ENCODE measurements at places on chromosomes 5 and 9.

- DNase-seq = peak; percentile 15
Measured at GRCh38 chr9:113484258-113484730, 20.8 kb downstream of the RGS3 start.

DNA sequence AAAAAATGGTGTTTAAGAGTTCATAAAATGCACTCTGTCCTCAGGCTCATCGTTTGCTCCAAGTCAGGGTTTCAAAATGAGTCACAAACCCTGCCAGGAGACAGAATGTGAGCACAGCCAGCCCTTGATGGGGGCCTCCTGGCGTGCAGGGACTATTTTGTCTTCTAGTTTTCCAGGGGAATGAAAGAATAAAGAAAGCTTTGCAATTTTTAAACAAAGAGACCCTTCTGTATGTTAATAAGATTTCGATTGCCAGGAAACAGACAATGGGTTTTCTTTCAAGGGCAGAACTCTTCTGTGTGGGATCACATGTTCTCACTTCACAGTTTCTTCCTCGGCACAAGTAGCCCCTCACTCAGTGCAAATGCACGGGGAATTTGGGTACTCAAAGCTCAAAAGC lies 121.4 kb upstream of the C6 start:
- DNase-seq = no peak

DNA sequence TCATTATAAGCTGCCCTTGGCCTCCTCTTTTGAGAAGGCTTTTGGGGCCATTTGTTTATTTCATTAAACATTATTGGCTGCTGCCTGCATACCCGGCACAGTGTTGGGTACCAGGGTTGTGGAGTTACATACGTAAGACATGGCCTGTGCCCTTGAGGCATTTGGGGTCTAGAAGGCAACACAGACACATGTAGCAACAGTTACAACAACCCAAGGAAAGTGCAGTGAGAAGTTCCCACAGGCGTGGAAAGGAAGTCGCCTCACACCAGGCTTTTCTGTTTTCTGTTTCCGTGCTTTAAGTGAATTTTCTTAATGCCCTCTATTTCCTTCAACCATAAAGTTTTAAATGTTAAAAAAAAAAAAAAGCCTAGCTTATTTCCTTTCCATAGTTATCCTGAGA lies 47.4 kb downstream of the GALNT10 start:
- DNase-seq = no peak

GRCh38 chr9:78939311-78940065 lies 632.3 kb upstream of the TLE4 start:
- DNase-seq = no peak

- DNase-seq = peak; percentile 74
Measured at GRCh38 chr5:16952968-16953671, 17.0 kb upstream of the MYO10 start.

- no peak for DNase-seq
Measured at GRCh38 chr5:110478895-110479294, 247.6 kb downstream of the TMEM232 start.

DNA sequence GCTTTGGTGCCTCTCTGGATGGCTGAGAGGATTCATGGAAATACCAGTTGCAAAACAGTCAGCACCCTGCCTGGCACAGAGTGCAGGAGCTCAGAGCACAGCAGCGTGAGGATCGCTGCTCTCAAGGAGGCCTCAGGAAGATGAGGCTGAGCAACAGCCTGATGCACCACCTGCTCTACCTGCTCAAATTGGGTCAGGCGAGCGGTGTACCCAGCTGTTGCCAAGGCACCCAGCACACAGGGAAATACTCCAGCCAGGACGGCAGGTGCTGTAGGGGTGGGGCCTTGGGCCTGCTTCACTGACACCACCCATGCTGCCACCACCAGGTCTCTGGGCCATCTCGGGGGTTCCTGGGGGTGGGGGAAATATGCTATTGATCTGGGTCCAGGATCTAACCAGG lies 4.3 kb downstream of the EEIG1 start:
- DNase-seq = no peak

- no peak for DNase-seq
Measured at GRCh38 chr9:75138260-75139040, 50.1 kb downstream of the OSTF1 start.

- no peak for DNase-seq
Measured at GRCh38 chr9:124843456-124844034, 9.7 kb upstream of the WDR38 start.

- DNase-seq = no peak
Measured at GRCh38 chr5:34692786-34693185, 36.7 kb downstream of the RAI14 start.

GRCh38 chr9:25964239-25964638 lies 286.0 kb upstream of the TUSC1 start:
- no peak for DNase-seq

DNA sequence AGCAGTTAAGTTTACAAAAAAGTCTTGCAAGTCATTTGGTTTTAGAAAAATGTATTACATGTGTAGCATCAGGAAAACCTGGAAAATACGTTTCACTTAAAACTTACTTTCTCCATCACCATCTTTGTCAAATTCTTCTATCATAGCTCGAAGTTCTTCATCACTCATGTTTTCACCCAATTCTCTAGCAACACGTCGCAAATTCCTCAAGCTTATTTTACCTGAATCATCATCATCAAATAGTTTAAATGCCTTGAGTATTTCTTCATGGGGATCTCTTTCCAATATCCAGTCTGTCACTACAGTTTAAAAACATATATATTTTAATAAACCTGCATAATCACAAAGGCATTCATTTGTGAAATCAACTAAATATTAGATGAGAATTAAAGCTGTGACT lies 10.3 kb downstream of the CETN3 start:
- no peak for DNase-seq

- DNase-seq = no peak
Measured at GRCh38 chr5:106877881-106878280, 792.9 kb downstream of the EFNA5 start.

DNA sequence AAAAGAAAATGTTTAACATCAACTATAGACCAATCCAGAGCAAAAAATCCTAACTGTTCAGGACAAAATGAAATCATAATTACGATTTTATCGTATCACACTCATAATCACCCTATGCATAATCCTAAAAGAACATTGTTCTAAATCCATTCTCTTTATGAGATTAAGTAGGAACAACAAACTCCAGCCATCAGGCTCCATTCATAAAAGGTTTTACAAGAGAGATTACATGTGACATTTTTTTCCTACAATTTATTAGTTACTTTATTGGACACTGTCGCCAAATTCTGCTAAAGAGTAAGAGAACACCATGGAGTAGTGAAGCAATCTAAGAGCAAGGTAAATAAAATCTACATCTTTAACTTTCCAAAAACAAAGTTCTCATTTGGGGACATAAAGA lies 198.0 kb downstream of the BNC2 start:
- no peak for DNase-seq

DNA sequence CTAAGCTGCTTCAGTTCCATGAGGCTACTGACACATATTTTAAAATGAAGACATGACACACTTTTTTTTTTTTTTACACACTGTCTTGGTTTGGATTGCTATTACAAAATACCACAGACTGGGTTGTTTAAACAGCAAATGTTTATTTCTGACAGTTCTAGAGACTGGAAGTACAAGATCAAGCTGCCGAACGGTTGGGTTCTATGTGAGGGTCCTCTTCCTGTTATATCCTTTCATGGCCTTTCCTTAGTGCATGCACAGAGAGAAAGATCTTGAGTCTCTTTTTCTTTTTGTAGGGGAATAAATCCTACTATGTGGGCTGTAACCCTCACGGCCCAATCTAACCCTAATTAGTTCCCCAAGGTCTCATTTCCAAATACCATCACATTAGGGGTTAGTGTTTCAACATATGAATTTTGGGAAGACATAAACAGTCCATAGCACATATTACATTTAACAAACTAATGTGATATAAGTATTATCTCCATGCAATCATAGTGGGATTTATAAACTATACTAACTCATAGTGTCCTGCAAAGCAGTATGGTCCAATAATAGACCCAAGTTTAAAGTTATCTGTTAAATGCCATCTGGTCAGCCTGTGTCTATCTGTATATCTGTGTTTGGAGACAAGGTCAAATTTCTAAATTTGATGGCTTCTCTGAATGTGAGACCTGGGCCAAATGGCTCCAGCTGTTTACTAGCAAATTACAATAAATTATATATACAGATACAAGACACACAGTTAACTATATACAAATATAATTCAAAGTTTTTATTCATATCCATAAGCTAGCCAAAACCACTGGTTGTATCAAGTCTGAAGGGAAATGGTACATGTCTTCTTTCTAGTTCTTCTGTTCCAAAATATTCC lies 90.3 kb upstream of the NREP start:
- no peak for DNase-seq
